Germinal center (tissue), 1 donor: ENCODE measurements at places on chromosomes 13 and 19.

GRCh38 chr13:48808683-48809082 is 155.0 kb downstream of the CYSLTR2 start:
- no peak for DNase-seq

- no peak for DNase-seq
Observed at GRCh38 chr13:42356184-42356575, 84.2 kb downstream of the AKAP11 start.

DNA sequence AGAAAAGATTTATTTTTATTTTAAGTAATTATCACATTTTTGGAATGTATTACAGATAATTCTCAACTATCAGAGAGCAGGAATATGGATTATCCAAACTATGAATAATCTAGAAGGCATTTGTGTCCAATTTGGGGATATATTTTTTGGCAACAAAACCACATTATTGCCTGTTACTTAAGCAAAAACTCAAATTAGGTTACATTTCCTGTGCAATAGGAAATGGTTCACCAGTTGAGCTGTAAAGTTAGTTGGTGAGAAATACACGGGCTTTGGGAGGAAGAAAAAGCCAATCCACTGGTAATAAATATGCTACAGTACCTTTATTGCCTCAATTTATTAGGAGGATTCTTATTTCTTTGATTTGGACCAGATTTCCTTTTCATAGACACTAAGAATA is 1075.2 kb downstream of the PCDH9 start:
- no peak for DNase-seq

GRCh38 chr13:105764486-105764885 is 771.0 kb downstream of the EFNB2 start:
- no peak for DNase-seq

DNA sequence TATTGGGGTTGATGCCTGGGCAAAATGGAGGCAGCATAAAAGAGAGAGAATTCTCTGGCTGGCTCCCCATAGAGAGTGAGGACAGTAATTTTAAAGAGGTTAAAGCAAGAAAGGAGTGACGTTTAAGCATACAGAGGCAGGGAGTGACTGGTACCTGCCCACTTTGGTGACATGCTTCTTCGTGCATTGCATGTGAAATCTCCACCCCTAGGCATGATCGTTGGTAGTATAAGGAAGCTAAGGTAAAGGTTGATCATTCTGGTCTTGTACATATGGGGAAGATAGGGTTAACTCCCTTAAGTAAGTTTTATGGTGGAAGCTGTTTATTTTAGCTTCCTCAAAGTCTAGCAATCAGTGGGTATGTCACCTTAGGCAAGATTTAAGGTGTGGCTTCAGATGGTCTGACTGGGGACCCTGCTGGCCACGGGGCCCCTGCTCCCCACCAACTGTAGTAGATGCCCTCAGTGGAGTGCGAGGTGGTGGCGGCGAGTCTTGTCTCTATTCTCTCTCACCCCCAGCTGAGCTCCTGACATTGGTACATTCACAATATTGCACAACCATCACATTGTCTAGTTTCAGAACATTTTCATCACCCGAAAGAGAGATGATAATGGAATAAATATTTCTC is 797.5 kb upstream of the SPRY2 start:
- no peak for DNase-seq

DNA sequence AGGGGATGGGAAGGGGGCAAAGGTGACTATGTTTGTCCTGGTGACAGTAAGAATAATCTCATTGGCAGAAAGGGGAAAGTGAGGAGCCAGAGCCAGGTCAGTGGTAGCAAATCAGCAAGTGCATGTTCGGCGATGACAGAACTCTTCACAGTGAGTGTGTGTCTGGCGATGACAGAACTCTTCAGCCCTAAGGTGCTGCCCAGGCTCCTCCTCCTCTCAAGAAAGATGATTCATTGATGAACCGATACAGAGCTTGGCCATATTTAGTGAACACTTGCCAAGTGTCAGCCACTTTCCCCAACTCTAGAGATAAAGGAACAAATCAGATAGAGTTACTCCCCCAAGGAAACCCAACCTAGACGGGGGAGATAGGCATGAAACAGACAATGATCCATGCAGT is 199.3 kb upstream of the UBL3 start:
- no peak for DNase-seq

- no peak for DNase-seq
Observed at GRCh38 chr13:33277946-33278345, 7.6 kb downstream of the STARD13 start.

DNA sequence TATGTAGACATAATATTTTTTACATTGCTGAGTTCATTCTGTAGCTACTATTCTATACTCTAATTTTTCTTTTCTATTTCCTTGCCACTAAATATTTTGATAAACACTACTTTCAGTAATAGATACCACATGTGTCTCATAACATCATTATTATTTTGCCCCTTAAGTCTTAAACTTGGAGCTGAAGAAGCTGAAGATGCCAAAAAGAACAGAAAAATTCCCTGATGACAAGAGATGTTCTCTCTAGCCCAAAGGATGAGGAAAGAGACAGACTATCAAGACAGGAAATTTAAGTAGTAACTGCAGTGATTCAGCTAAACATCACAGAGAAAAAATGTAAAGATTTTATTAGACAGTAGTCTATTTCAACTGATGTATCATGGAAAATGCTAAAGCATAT is 322.0 kb upstream of the KLHL1 start:
- no peak for DNase-seq

GRCh38 chr19:3783660-3784584 is 2.3 kb downstream of the MATK start:
- no peak for DNase-seq

- DNase-seq: no peak
Observed at GRCh38 chr13:47523771-47524170, 477.3 kb downstream of the SUCLA2 start.

DNA sequence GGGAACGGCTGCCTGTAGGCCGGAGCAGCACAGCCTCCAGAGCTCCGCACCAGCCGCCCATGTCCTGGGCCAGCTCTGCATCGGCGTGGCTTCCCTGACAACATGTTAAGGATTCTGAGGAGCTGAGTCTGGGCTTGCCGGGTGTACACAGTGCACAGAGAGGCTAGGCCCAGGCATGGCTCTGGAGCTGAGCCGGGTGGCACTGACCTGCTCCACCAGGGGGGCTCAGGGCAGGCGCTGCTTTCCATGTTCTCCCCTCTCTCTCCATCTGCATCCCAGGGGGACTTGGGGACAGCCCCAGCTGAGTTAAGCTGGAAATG is 31.6 kb downstream of the AP1M1 start:
- no peak for DNase-seq

- no peak for DNase-seq
Observed at GRCh38 chr13:104181526-104182231, 1115.5 kb upstream of the SLC10A2 start.

- DNase-seq: no peak
Observed at GRCh38 chr13:40765602-40766001, 5.4 kb downstream of the MRPS31 start.

GRCh38 chr19:35786299-35787160 is 11.2 kb downstream of the ARHGAP33 start:
- DNase-seq: no peak

DNA sequence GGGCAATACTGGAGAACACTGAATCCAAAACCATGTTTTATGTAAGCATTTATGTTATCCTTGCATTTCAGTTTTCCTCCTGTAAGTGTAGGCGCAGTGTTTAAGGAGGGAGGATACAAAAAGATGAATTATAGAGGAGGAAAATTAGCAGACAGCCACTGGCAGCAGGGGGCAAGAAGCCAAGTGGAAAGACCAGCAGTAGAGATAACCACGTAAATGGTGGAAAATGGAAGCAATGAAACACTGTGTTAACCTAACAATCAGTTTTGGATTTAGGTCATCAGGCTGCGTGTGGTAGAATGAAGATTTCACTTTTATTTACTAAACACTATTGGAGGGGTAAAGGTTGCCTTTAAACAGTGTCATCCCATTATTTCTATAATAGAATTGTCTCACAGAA is 447.3 kb downstream of the GPC6 start:
- DNase-seq: no peak

- no peak for DNase-seq
Observed at GRCh38 chr19:39401549-39402345, 4.9 kb upstream of the ZFP36 start.

DNA sequence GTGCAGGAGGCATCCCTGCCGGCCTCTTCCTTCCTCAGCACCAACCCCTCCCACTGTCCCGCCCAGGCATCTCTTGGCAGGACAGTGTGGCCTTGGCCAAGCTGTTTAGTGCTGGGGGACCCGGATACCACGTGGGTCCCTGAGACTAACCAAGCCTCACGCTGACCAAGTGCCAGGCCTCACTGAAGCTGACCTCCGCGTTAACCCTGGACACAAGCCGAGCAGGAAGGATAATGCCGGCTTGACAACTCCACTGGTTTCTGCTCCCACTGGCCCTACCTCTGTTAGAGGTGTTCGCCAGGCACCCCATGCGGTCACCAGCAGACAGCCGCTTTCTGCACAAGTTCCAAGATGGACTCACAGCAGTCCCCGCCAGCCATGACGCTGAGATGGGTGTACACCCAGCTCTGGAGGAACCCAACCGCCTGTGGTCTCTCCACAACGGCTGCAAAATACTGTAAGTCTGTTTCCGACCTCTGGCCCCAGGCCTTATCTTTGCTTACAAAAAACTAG is 12.4 kb downstream of the GRTP1 start:
- DNase-seq: no peak

DNA sequence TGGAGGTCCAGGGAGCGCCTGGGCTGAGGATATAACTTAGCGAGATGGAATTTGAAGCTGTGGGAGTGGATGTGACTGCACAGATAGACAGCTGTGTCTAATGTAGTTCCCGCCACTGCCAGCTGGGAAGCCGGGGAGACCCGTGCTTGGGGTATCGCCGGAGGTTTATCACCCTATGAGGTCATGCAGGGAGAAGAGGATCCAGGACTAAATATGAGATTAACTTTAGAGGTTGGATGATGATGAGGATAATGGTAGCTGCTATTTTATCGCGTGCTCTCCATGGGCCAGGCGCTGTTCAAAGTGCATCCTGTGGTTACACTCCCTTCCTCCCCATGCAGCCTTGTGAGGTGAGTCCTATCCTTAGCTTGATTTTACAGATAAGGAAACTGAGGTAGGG is 19.9 kb downstream of the SSC5D start:
- no peak for DNase-seq

DNA sequence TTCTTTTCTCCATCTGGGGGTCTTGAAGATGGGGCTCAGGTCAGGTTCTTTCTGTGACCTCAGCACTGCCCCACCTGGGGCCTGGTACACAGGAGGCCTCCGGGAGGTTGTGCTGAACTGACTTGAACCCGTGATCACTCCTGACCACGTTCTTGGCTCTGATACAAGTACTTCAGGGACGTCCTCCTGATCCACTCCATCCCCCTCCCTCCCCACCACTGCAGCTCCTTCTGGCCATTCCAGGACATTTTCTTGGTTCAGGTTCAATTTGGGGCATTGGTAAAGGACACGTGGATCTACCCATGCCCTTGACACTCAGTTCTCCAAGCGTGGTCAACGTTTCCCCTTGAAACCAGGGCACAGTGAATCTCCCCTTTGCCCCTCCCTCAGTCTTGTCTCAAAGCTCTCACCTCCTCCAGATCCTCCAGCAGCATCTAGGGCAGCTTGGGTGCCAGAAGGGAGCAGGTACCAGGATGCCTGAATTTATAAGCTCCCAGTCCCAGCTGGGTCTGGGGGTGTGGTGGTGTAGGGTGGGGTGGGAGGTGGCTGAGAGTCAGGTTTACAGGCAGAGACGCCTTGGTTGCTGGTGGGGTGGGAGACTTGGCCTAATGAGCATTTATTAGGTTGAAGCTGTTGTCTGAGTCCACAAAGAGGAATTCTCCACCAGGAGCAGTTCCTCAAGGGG is at the start of gene KLK15:
Gene KLK15 (minus strand): TSS at position 458 of the 685 bp plus-strand sequence. CDS start 2,082 bp downstream, outside the sequence.
- no peak for DNase-seq

DNA sequence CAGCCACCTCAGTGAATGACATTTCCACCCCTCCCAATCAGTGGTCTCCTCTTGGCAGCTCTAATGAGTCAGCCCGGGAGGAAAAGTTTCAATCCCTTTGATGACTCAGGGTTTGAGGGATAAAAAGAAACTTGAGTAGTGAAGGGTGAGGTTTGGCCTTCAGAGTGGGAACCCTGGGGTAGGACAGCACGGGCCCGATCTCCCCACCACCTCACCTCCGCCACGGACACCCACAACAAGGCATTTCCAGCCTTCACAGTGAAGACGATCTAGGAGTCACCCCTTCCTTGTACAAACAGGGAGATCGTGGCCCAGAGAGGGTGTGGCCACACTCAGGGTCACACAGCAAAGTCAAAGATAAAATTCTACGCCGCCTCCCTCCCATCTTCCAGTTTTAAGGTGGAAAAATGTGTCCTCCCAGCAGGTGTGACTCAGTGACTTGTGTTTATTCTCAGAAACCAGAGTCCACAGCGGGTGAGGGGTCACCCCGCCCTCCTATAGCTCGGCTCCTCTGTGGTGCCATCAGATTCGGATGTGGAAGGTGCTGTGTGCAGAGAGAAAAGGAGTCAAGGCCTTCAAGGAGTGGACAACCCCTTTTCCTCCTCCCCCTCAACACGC is 12.3 kb downstream of the CIB3 start:
- DNase-seq: no peak

GRCh38 chr19:19149435-19149834 is 11.2 kb upstream of the TMEM161A start:
- DNase-seq: no peak

DNA sequence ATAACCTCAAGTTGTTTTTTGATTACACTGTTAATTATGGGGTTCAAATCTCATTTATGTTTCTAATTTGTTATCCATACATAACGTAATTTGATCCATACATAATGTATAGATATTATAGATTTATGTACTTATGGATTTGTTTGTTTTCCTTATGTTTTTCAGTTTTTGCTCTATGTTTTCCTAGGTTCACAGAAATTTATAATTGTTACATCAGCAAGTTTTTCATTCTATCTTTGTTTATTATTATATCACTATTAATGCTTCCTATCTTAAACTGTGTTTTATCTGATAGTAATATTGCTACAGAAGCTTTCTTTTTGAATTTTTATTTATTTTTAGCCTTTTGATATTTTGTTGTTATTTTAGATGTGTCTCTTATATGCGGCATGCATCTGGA is 194.3 kb upstream of the SOX21 start:
- DNase-seq: no peak

GRCh38 chr19:11887611-11888531 is at the start of gene ZNF69:
TSS of gene ZNF69 (plus strand) at chr19:11887782. CDS start at chr19:11887924, 142 bp downstream.
- DNase-seq: peak; percentile 83

- DNase-seq: no peak
Observed at GRCh38 chr19:55206664-55207500, 2.4 kb downstream of the PTPRH start.
